Central memory CD4-positive, alpha-beta T cell (primary cell): ENCODE measurements at places on chromosomes 4 and X.

GRCh38 chr4:90127223-90127705 lies at the start of gene CCSER1:
TSS of gene CCSER1 (plus strand) at chr4:90127394.
- peak; percentile 36 for DNase-seq

DNA sequence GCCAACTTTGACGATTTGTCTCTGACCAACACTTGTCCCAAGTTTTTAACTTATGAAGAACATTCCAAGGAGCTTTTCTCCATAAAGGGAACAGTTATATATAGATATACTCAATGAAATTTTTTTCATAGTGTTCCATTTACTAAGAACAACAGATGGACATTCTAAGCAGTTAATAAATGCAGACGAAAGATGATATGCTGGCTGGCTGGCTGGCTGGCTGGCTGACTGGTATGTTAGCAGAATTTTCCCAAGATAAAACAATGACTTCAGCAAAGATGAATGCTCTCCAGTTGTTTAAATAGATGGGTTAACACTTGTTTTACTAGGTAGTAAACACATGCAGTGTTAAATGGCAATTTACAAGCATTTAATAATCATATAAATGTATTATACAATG lies 62.2 kb downstream of the SPANXN3 start:
- DNase-seq: no peak

DNA sequence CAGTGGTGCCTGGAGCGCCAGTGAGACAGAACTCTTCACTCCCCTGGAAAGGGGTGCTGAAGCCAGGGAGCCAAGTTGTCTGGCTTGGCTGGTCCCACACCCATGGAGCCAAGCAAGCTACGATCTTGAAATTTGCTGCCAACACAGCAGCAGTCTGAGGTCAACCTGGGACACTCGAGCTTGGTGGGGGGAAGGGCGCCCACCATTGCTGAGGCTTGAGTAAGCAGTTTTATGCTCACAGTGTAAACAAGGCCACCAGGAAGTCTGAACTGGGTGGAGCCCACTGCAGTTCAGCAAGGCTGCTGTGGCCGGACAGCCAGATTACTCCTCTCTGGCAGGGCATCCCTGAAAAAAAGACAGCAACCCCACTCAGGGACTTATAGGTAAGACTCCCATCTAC lies 149.5 kb downstream of the EDA2R start:
- DNase-seq: no peak

DNA sequence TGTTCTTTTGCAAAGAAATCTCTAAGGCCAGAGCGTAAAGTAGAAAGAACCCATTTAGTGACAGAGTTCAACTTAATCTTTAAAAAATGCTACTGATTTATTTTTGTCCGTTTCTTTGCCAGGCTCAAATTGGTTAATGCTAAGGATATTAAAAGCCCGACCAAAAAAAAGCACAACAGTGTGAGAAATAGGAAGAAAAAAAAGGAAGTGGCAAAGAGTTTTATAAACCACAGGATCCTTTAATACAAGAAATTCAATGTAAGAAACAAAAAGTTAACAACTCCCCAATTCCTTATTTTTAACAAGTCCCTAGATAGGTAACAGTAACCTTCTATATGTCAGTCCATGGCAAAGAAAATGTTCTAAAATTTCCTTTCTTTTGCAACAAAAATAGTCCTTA lies 480.4 kb downstream of the ACTRT1 start:
- no peak for DNase-seq

DNA sequence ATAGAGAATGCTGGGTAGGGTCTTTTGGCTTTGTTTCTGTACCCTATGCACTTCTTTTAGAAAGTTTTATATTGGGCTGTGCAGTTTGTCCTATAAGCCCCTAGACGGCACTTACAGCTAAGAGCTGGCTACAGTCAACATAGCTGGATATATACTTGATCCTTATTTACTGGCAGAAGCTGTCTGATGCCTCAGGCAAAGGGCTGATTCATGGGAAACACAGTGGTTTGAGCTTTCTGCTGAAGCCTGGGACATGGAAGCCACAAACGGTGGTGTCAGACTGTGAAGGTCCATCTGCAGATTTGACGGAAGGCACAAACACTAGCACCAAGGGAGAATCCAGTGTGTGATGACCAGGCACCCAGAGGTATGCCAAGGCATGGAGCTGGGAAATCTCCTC lies 608.4 kb downstream of the ANKRD50 start:
- DNase-seq: no peak

GRCh38 chr4:91170768-91171167 lies 1043.6 kb downstream of the CCSER1 start:
- no peak for DNase-seq

GRCh38 chr4:90799895-90800294 lies 672.7 kb downstream of the CCSER1 start:
- no peak for DNase-seq

- no peak for DNase-seq
These were observed 80.3 kb upstream of the STS start for GRCh38 chrX:7067256-7067655.
